ENCODE measurements at places on chromosomes 2 and 18.

DNA sequence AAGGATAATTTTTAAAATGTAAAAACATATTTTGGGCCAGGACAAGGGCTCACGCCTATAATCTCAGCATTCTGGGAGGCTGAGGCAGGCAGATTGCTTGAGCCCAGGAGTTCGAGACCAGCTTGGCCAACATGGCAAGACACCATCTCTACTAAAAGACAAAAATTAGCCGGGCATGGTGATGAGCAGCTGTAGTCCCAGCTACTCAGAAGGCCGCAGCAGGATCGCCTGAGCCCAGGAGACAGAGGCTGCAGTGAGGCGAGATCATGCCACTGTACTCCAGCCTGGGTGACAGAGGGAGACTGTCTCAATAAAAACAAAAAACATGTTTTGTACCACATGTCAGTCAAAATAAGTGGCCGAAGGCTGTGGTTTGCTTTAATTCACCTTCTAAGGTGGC lies 122.5 kb downstream of the HDAC4 start:
- no peak for DNase-seq

- no peak for DNase-seq
These were observed 218.2 kb downstream of the ARL4C start for GRCh38 chr2:234278556-234279255.

DNA sequence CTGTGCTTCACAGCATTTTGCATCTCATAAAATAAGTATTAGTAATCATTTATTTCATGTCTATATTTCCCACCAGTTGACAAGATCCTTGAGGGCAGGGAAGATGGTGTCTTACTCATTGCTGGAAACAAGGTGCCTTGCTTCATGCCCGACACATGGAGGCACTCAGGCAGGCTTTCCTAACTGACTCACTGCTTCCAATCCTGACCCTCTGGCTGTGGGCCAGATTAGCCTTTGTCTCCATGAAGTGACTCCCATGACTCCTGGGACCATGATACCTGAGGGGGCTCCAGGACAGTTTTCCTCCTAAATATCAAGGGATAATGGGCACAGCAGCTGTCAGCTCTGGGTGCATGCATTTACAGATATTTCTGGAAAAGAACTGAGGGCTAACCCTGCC lies 275.1 kb downstream of the AGPS start:
- DNase-seq, result no peak

- DNase-seq, result no peak
These were observed 20.5 kb downstream of the SLC3A1 start for GRCh38 chr2:44295633-44296359.

GRCh38 chr2:137168552-137168951 lies 403.2 kb downstream of the THSD7B start:
- no peak for DNase-seq

DNA sequence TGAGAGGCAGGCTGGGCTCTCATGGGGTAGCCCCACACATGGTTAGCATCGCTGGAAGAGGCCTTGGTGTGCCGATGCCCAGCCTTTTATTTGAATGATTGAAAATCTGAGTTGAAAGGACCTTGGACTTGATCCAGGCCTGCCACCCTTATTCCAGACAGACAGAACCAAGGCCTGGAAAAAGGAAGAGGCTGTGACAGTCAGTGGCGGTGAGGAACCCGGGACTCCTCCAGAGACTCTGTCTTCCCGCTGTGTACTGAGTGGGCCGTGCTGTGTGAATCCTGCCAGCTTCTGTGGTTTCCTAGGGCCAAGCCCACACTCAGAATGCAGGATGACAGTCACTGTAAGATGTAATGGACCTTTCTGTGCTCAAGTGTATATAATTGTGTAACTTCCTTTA lies 218.5 kb downstream of the LDLRAD4 start:
- no peak for DNase-seq

- no peak for DNase-seq
These were observed 46.8 kb downstream of the SEMA4F start for GRCh38 chr2:74700643-74701372.

DNA sequence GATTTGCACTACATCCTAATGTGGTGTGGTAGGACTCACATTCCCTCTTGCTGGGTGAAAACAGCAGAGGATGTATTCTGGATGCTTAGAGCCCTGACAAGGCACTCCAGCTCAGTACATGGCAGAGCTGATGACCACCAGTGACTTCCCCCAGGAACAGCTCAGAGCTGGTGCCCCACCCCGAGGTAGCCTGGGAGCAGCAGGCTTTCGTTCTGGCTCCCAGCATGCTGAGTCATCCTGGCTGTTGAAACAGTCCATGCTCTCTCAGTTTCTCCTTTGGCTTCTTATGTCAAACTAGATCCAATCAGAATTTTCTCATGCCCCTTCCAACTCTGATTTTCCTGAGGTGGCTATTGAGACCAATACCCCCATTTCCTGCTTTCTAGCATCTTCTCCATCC lies 438.2 kb downstream of the NBAS start:
- DNase-seq, result no peak

DNA sequence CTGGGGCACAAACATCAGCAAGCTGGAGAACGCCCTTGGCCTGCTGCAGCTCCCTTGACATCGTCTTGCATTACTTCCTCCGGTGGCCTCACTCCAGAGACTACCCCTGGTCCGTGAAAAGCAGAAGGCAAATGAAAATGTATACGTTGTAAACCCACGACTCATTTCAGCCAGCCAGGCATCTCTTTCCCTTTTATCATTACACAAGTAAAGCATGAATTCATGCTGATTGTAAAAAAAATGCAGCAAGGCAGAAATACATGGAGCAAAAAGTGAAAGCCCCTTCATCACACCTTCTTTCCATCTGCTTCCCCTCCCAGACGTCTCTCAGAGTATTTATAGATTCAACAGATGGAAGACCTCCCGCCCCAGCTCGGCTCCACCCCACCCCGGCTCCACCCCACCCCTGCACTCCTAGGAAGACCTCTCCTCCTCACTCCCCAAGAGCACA lies 41.6 kb upstream of the RALBP1 start:
- no peak for DNase-seq

GRCh38 chr18:13611601-13612195 lies 114.7 kb downstream of the FAM210A start:
- no peak for DNase-seq

DNA sequence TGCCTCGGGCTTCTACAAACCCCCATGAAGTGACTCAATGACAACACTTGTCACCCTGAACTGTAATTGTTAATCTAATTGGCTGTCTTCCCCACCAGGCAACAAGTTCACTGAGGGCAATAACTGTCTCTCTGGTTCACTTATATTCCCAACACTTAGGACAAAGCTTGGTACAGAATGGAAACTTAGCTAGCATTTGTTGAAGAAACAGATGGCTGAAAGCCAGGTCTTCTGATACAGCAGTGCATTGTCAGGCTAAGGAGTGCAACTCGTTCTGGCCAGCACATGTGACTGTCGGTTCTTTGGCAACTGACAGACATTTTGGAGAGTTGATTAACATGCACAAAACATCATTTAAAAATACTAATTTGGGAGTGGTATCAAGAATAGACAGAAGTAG lies 14.6 kb upstream of the DNAJC27 start:
- no peak for DNase-seq

- DNase-seq, result no peak
These were observed 30.5 kb downstream of the GPC1 start for GRCh38 chr2:240465765-240466578.

DNA sequence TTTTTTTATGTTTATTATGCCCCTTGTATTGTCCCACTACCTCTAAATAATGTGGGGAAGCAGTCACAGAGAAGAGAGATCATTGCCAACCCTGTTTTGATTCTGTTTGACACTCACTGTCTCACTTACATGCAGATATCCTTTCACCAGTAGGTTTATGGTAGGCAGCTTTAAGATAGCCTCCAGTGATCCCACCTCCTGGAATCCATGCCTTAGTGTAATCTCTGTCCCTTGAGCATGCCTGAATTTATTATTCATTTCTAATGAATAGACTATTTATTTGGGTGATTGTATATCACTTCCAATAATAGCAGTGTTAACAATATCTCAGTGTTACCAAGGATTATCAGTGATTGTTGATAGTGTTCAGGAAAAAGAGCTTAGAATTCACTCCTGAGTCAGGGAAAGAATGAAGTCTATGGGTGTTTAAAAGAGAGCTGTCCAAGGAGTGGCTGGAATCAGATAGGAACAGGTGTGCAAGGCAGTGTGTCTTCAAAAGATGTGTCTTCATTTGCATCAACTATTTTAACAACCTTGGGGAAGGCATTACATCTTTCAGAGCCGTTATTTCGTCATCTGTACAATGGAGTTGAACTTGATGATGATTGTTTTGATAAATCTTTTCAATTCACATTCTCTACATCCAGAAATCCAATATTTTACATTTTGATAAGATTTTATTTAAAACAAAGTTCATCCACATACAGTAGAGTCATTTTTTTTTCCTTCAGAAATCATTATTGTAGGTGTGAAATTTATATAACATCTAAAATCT lies 31.9 kb downstream of the PKP4 start:
- no peak for DNase-seq

DNA sequence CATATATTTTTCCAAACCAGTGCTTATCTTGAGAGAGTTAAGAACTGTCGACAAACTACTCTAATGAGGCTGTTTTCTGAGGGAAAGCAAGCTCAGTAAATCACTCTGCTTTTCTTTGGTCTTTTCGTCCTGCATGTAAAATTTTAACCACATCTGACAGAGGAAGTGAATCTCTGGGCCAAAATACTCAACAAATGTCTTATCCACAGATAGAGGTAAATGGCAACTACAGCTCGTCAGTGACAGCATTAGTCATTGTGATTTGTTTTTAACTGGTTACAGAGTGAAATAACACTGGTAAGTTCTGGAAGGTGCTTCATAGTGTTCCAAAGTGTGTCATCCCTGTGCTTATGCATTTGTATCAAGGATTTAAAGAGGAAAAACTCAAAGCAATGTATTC lies 82.6 kb upstream of the SLC8A1 start:
- no peak for DNase-seq

- no peak for DNase-seq
These were observed 46.3 kb downstream of the MAL start for GRCh38 chr2:95071856-95072255.

- DNase-seq, result no peak
These were observed 146.6 kb downstream of the RDH14 start for GRCh38 chr2:18413676-18414396.

- no peak for DNase-seq
These were observed 22.0 kb downstream of the FAM98A start for GRCh38 chr2:33577084-33577483.

DNA sequence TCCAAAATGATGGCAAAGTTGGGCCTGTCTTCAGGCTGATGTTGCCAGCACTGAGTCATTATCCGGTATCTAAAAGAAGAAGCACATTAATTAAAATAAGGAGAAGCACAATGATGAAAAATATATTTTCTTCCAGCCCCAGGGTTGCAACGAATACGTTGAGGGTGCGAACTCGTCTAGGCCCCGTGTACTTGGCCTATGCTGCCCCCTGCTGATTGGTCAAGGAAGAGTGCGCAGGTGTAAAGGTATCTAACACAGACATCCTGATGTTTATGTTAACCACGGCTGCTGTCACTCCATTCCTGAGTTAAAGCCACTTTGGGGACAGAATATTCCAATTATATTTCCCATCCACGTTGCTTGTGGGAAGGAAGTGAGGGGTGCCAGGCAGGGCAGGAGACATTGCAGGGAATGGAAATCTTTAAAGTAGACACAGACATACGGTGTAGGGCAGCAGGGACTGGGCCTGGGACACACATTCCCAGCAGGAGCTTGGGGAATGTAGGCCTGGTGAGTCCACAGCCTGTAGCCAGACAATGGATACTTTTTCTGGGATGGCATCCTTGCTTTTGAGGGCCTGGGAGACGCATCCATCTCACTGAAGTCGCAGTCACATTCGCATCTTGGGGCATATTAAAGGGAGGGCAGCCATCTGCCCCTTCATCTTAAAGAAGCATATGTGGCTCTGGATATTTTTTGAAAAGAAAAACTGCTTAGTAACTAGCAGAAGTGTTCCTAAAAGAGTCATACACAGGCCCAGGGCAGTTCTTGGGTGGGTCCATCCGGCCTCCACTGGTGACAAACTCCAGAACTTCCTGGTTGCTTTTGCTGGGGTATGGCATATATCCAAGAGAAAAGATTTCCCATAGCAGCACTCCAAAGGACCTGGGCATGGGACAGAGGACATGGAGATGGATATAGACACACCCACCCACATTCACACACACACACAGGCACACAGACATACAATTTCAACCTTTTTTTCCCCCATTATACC lies 81.9 kb downstream of the CLIP4 start:
- peak; percentile 69 for DNase-seq

GRCh38 chr2:75389271-75389670 lies 171.5 kb downstream of the EVA1A start:
- no peak for DNase-seq
